CD8-positive, alpha-beta memory T cell (primary cell): ENCODE measurements at places on chromosomes 12 and 14. TPM values are rescaled to one million over a fixed set of nuclear protein-coding genes. Genes with fewer than 3 reads are reported as not detected.

KRT3 gene
- not detected for total RNA-seq

ACSS3 gene
- total RNA-seq, result not detected

MAP3K12 gene
- 11.9 TPM for total RNA-seq

PTPRB gene
- not detected for total RNA-seq

ZDHHC22 gene
- total RNA-seq, result not detected

TMEM52B gene
- total RNA-seq, result not detected

FIGNL2 gene
- 0.70 TPM for total RNA-seq

PPFIA2 gene
- not detected for total RNA-seq

PMCH gene
- total RNA-seq, result 2.1 TPM

KCNK10 gene
- total RNA-seq, result not detected

BTG1 gene
- total RNA-seq, result 98.3 TPM

GLI1 gene
- total RNA-seq, result 0.75 TPM

CELA1 gene
- total RNA-seq, result not detected

GLT1D1 gene
- 0.24 TPM for total RNA-seq

DNA sequence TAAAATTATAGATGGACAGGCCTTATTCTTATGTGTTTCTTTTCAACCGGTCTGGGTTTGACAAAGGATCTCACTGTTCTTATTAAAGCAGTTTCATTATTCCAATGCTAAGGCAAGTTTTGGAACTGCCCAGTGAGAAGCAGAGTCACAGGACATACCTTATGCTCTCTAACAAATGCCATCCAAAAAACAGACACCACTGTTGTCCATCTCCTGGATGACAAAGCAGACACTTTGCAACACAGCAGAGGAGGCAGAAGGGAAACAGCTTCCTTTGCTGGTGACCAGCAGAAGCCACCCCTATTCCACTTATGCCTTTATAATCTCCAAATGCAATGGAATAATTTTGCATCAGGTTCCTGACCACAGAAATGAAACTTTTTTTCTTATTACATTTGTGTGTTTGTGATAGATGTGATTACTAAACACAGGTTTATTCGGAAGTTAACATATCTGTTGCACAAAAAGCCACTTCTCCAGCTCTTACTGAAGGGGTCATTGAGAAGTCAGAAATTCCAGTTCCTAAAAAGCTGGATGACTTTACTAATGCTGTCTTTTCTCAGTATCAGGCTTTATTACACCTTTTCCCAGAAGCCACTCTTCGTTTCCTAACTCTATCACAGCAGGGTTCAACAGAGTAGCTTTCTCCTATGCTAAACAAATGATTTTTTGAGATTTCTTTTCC lies 115.6 kb downstream of the BTG1 start:
- H3K36me3 ChIP-seq, result no peaks in the 10 kb centered on the region
- no peak for DNase-seq
- H3K4me3 ChIP-seq, result peak overlapping the region; percentile 21
- no peaks in the 10 kb centered on the region for H3K27me3 ChIP-seq

DNA sequence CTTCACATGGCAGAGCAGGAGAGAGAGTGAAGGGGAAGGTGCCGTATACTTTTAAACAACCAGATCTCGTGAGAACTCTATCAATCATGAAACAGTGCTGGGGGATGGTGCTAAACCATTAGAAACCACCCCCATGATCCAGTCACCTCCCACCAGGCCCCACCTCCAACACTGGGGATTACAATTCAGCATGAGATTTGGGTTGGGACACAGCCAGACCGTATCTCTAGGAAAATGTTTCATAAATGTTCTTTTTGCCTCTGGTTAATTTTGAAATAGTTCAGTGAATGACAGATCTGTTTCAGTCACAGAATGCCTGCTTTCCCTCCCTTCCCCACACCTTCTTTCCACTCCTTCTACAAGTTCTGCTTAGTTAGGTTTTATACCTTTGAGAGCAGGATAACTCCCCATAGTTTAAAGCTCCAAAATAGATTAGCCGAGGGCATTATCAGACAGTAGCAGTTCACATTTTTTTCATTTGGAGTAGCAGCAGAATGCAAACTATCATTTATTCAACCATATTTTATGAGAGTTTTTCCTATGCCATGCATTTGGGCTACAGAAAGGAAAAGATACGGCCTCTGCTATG lies 27.1 kb downstream of the PELI2 start:
- H3K36me3 ChIP-seq, result no peaks in the 10 kb centered on the region
- DNase-seq, result no peak
- no peaks in the 10 kb centered on the region for H3K27me3 ChIP-seq
- H3K4me1 ChIP-seq, result no peaks in the 10 kb centered on the region
- no peak overlapping the region for H3K27ac ChIP-seq
- no peak overlapping the region for H3K4me3 ChIP-seq

- no peaks in the 10 kb centered on the region for H3K36me3 ChIP-seq
- H3K27ac ChIP-seq, result no peak overlapping the region
- H3K27me3 ChIP-seq, result no peaks in the 10 kb centered on the region
- no peak for DNase-seq
- H3K4me3 ChIP-seq, result no peak overlapping the region
Observed at GRCh38 chr14:95062946-95063345, 94.4 kb downstream of the DICER1 start.

DNA sequence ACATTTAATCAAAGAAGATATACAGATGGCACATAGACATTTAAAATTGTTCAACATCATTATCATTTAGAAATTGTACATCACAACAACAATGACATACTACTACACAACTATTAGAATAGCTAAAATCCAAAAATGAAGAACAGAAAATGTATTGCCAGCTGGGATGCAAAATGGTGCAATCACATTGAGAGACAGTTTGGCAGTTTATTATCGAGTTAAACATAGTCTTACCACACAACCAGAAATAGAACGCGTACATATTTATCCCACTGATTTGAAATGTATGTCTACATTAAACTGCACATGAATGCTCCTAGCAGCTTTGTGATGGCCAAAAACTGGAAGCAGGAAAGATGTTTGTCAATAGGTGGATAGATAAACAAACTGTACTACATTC lies 791.5 kb upstream of the MGAT4C start:
- H3K4me1 ChIP-seq, result no peaks in the 10 kb centered on the region
- no peak overlapping the region for H3K27ac ChIP-seq

- H3K36me3 ChIP-seq, result peaks cover 3% of the 10 kb centered on the region
- H3K27ac ChIP-seq, result peak overlapping the region; percentile 82
- H3K4me3 ChIP-seq, result peak overlapping the region; percentile 97
- DNase-seq, result no peak
- H3K4me1 ChIP-seq, result peaks cover 62% of the 10 kb centered on the region
Observed at GRCh38 chr12:120263748-120264085, 1.8 kb downstream of the PXN start.

GRCh38 chr12:19772776-19773175 lies 333.5 kb downstream of the AEBP2 start:
- no peaks in the 10 kb centered on the region for H3K4me1 ChIP-seq
- no peak overlapping the region for H3K4me3 ChIP-seq
- no peaks in the 10 kb centered on the region for H3K36me3 ChIP-seq
- DNase-seq, result no peak
- no peak overlapping the region for H3K27ac ChIP-seq

- no peak overlapping the region for H3K27ac ChIP-seq
- no peaks in the 10 kb centered on the region for H3K36me3 ChIP-seq
- no peak overlapping the region for H3K4me3 ChIP-seq
- no peak for DNase-seq
- H3K4me1 ChIP-seq, result no peaks in the 10 kb centered on the region
Observed at GRCh38 chr14:60862283-60862682, 118.6 kb downstream of the TRMT5 start.

- no peaks in the 10 kb centered on the region for H3K27me3 ChIP-seq
- no peaks in the 10 kb centered on the region for H3K36me3 ChIP-seq
- H3K4me1 ChIP-seq, result no peaks in the 10 kb centered on the region
- no peak for DNase-seq
- no peak overlapping the region for H3K27ac ChIP-seq
Observed at GRCh38 chr12:50257236-50258166, 25.8 kb downstream of the LIMA1 start.

DNA sequence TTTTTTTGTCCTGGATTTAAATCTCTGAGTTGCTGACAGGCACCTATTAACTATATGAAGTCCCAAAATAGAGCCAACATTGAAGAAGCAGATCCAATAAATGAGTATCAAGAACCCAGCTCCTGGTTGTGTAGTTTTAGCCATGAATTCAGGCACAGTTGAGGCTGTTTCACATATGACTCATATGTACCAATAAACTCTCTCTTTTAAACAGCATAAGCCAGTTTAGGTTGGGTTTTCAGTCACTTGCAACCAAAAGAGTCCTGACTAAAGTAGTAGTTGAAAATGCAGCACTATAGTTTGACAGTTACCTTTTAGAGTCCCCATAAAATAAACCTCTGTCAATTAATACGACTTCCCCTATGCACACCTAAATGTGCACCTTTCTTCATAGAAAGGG lies 389.9 kb downstream of the RPS29 start:
- no peak overlapping the region for H3K27ac ChIP-seq
- H3K4me3 ChIP-seq, result no peak overlapping the region
- H3K27me3 ChIP-seq, result no peaks in the 10 kb centered on the region

GRCh38 chr12:32997471-32997870 lies 100.9 kb upstream of the PKP2 start:
- H3K36me3 ChIP-seq, result no peaks in the 10 kb centered on the region
- no peak for DNase-seq
- no peaks in the 10 kb centered on the region for H3K4me1 ChIP-seq
- H3K4me3 ChIP-seq, result no peak overlapping the region
- no peaks in the 10 kb centered on the region for H3K27me3 ChIP-seq

GRCh38 chr12:71760471-71760870 lies 5.8 kb downstream of the RAB21 start:
- DNase-seq, result no peak
- no peak overlapping the region for H3K4me3 ChIP-seq
- H3K4me1 ChIP-seq, result peaks cover 31% of the 10 kb centered on the region

GRCh38 chr14:105636935-105637334 lies 110.6 kb downstream of the TMEM121 start:
- no peak overlapping the region for H3K4me3 ChIP-seq
- no peaks in the 10 kb centered on the region for H3K4me1 ChIP-seq
- no peak overlapping the region for H3K27ac ChIP-seq
- H3K36me3 ChIP-seq, result no peaks in the 10 kb centered on the region
- no peak for DNase-seq
- H3K27me3 ChIP-seq, result no peaks in the 10 kb centered on the region

DNA sequence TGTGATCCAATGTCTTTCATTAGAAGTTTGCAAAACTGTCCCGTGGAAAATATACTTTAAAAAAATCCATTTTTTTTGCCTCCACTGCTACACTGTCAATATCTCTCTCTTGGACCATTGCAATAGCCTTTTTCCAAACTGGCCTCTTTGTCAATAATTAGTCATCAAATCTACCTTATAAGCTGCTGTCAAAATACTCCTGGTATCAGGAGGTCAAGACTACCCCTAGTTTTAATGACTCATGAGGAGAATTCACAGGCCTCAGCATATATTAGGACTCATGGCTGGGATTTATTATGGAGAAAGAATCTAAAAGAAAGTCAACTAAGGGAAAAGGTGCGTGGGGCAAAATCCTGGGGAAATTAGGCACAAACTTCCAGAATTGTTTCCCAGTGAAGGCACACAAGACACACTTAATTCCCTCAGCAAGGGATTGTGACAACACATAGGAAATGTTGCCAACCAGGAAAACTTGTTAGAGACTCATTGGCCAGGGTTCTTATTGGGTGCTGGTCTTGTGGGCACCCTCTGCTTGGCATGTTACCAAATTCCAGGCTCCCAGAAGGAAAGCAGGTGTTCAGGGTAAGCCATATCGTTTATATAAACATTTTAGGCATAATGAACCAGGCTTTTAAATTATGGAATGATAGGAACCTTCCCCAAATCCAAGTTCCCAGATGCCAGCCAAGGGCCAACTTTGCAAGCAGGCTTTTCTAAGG lies 56.1 kb downstream of the TMEM117 start:
- DNase-seq, result no peak
- H3K27me3 ChIP-seq, result no peaks in the 10 kb centered on the region
- no peak overlapping the region for H3K27ac ChIP-seq
- no peaks in the 10 kb centered on the region for H3K4me1 ChIP-seq

DNA sequence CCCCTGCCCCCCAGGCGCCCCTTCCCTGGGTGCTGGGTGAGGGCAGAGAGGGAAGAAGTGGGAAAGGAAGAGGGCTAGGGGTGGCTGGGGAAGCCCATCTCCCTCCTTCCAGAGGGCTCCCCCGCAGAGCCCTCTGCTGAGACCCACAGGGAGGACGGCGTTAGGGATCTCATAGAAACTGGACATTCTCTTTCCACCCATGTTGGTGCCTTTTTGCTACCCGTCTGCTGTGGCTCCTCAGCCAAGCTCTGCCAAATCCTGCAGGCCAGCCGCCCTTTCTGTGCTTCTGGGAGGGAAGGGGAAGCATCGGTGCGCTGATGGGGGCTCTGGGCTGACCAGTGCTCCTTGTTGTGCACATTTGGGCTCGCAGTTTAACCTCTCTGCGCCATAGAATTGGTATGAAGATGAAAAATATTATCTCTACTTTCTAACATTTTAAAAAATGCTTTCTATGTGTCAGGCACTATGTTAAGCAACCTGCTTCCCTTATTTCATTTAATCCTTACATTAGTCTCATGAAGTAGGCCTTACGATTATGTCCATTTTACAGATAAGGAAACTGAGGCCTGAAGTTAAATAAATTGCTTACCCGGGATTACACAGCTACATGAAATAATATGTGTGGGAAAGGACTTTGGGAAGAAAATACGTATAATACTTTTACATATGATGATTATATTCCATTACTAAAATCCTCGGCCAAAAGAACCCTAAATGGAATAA lies 981 bp downstream of the SLC48A1 start:
- H3K4me1 ChIP-seq, result peaks cover 19% of the 10 kb centered on the region
- H3K4me3 ChIP-seq, result peak overlapping the region; percentile 54
- no peaks in the 10 kb centered on the region for H3K36me3 ChIP-seq

- no peak within 1 kb of the TSS for H3K27ac ChIP-seq
- no peaks in the 10 kb centered on the region for H3K4me1 ChIP-seq
- no peak for DNase-seq
- H3K4me3 ChIP-seq, result no peak within 1 kb of the TSS
- H3K27me3 ChIP-seq, result no peaks in the 10 kb centered on the region
Observed at GRCh38 chr12:85280165-85280983, at the start of gene ALX1. ALX1 (plus strand) TSS chr12:85280220; CDS start chr12:85280262, 42 bp downstream.

DNA sequence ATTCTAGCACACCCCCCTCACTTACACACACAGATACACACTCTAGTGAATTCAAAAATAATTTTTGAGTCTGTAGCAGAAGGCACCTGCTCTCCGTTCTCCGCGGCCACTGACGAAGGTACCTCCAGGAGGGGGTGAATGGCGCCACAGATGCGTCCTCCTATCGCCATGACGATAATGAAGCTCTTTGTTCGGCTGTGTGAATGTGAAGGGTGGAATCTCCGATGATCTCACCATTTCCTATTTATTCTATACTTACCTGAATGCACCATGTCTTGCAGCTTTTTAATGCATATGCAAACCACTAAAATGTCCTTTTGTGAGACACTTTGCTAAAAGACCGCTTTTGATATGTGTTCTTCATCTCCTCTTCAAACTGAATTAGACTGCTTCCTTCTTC lies 162.7 kb downstream of the EGLN3 start:
- no peak overlapping the region for H3K4me3 ChIP-seq
- no peak for DNase-seq
- no peaks in the 10 kb centered on the region for H3K36me3 ChIP-seq
- H3K4me1 ChIP-seq, result peaks cover 6% of the 10 kb centered on the region
